Lung microvascular endothelial cell (primary cell): ENCODE measurements at places on chromosomes 1 and 21. TPM values are rescaled to one million over a fixed set of nuclear protein-coding genes. Genes with fewer than 3 reads are reported as not detected.

DNA sequence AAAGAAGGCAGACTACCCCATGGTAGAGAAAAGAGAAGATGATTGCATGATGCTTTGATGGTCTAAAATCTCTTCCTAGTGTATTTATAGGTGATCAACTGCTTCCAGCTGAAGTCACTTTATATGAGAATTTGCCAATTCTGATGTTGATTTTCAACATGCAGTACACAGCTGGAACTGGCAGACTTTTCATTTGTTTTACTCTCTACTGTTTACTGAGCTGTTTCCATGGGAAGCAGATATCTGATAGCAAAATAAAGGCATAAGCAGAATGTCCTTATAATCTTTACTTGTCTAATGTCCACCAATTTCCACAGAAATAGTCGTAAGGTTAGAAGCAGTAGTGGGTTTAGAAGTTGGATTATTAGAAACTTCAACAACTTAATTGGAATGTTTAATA is 74.9 kb downstream of the SYDE2 start:
- DNase-seq = no peak

- DNase-seq = peak; percentile 67
Observed at GRCh38 chr1:91712981-91713841, 172.7 kb downstream of the TGFBR3 start.

GRCh38 chr1:237500566-237500965 is 390.2 kb downstream of the ZP4 start:
- DNase-seq = no peak

DNA sequence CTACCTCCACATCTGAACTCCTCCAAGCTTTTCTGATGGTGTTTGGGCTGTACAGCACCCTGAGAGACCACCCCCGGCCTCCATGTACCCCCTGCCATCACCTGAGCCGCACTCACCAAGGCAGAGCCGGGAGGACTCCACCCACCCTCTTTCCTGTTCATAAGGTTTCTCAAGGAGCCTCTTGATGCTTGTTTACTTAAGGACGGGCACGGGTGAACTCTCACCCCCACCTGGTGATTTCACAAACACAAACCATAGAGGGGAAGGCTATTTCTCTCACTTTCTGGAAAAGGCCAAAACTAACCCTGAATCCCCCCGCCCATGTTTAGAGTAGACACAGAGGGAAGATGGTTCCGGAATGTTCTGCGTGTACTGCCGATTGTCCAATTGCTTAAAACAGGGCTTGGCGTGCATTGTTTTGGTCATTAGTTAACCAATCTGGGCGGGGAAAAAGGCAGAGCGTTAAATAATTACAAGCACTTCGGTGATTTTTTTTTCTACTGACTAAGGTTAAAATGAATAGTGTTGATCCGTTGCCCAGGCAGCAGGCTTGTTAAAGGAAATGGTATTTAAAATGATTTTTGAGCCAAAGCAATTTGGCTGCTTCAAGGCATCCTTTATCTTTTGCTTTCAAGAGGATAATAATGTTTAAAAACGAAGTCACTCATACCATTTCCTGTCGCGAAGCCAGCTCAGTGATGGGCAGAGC is 279.8 kb upstream of the VAMP3 start:
- DNase-seq = peak; percentile 76

DNA sequence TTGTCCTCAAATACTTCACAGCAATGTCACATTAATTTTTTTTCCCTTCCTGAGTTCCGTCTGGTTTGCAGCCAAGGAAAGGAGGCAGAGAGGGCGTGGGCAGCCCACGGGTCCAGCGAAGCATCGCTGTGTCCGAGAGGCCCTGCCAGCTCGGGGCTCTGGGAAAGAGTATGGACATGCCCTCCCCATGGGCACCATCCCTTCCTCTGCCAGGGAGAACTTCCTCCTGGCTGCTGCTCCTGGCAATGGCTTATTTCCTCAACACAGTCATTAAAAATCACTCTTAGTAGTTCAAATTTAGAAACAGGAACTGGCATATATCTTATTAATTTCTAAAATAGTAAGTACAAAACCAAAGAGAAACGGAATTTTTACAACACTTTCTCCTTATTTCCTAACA is 115.4 kb downstream of the RIPK4 start:
- DNase-seq = no peak

DNA sequence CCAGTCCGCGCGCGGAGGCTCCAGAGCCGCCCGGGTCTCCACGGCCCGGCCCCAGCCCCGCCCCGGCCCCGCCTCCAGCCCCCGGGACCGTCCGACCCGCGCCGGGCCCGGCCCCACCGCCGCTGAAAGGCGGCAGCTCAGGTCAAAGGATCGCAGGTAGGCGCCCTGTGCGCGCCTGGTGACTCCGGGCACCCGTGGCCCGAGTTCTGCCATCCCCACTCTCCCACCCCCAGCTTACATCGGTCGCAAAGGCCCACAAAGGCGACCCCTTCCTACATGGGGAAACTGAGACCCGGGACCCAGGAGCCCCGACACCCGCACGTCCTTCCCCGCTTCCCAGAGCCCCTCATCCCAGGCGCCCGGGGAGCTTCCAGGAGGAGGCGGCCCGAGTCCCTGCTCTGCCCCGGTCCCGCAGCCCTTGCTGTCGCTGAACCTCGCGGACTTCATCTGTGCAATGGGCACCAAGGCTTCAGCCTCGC is at the start of gene TMEM200B:
Gene TMEM200B, minus strand, starts transcription at position 17 of the 479 bp plus-strand sequence. CDS start 2,075 bp downstream, outside the sequence.
- no peak for DNase-seq

DNA sequence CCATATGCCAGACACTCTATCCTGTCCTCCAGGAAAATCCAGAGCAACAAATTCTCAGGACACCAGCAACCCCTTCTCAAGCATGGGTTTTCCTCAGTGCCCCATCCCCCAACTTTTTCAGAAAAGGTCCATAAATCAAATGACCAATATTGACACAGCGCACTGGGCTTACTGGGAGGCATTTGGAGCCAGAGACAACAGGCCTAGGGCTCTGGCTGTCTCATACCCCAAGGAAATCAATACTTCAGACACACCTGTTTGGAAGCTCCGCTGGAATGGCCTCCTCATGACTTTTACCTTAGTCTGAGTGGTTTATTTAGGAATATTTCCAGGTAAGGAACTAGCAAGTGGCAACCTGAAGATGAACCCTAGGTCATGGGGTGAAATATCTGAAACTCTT is 66.9 kb upstream of the TNR start:
- no peak for DNase-seq

DNA sequence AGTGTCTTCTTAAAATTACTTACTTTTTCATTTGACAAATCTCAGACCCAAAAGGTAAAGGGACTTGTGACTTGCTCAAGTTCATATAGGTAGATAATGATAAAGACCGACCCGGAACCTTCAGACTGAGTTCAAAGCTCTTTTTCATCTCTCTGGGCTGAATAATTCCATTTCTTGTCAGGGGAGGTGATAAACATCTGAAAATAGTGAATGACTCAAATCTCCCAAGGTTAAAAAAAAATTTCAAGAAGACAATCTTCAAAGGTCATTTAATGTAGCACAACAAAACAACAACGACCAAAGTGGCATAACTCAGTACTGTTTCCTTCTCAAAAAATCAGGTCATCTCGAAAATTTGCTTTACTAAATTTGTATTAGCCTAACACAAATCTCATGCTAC is 20.6 kb downstream of the LUZP1 start:
- DNase-seq = no peak

DNA sequence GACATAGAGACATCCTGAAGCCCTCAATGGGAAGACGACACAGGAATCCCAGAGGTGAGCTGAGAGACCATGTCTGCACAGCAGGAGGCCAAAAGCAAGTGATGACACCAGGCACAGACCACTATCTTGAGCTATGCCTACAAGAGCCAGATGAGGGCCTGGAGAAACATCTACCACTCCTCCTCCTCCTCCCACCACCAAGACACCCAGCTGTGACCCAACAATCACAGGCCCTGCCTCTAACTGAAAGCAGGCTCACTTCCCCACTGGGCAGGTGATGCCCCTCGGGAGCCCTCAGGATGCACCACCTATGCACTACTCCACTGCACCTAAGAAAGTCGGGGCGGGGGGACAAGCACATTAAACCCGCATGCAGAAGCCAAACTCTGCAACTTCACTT is 16.5 kb downstream of the TADA1 start:
- DNase-seq = no peak

DNA sequence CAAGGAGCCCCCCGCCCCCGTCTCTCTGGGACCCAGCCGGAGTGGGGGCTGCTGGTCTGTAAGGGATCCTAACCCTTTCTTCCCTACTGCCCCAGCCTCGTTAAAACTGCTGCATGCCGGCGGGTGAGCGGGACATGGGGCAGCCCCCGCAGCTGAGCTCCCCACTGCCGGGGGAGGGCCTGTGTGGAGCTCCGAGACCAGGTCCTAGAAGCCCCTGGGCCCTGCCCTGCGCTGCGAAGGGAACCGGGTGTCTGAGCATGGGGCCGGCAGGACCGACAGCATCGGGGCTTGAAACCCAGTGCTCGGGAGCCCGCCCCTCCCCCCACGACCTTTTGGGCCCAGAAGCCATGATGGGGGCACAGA is 9.2 kb upstream of the COL6A1 start:
- DNase-seq = no peak

GRCh38 chr1:109984190-109984455 is 442 bp upstream of the AHCYL1 start:
- DNase-seq = no peak

Gene FAM72B
- total RNA-seq = 1.5 and 1.6 TPM in 2 replicates

Gene PLCH2
- under 0.01 TPM in 2 replicates for total RNA-seq

Gene USP1
- 15.7 and 17.4 TPM in 2 replicates for total RNA-seq

Gene TSACC
- 0.22 TPM in 1 of 2 replicates, not detected in the other for total RNA-seq

Gene USH2A
- not detected in 2 replicates for total RNA-seq

Gene SYTL1
- total RNA-seq = 0.22 TPM in 1 of 2 replicates, not detected in the other

Gene ERICH3
- total RNA-seq = not detected in 2 replicates

Gene FAM72C
- 0.20 and 0.44 TPM in 2 replicates for total RNA-seq

Gene VSIG8
- not detected in 2 replicates for total RNA-seq
